ENCODE measurements at places on chromosomes 11 and 22. TPM values are rescaled to one million over a fixed set of nuclear protein-coding genes. Genes with fewer than 3 reads are reported as not detected.

PNPLA3 gene
- 1.5 TPM for total RNA-seq

TYR gene
- not detected for total RNA-seq

USP2 gene
- total RNA-seq = 65.8 TPM

DNA sequence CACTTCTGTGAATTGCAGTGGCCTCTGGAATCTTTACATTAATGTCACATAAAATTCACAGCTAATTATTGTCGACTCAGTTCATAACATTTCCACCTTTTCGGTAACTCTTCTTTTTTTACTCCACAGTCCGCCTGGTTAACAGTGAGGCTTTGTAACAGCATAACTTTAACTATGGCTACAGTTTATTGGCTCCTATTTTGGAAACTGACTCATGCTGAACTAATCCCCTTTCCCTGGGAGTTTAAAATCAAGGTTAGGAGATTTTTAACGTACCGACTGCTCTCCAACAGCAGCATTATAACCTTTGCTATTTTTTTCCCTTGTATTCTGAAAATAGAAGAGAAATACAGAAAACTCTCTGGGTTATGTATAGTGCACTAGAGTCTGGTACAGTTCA, 3.2 kb upstream of the POGLUT3 start:
- DNase-seq = no peak

GRCh38 chr11:77249427-77249826, 52.1 kb downstream of the GDPD4 start:
- DNase-seq = no peak

GRCh38 chr11:65552388-65552951, 5.7 kb downstream of the LTBP3 start:
- no peak for DNase-seq

DNA sequence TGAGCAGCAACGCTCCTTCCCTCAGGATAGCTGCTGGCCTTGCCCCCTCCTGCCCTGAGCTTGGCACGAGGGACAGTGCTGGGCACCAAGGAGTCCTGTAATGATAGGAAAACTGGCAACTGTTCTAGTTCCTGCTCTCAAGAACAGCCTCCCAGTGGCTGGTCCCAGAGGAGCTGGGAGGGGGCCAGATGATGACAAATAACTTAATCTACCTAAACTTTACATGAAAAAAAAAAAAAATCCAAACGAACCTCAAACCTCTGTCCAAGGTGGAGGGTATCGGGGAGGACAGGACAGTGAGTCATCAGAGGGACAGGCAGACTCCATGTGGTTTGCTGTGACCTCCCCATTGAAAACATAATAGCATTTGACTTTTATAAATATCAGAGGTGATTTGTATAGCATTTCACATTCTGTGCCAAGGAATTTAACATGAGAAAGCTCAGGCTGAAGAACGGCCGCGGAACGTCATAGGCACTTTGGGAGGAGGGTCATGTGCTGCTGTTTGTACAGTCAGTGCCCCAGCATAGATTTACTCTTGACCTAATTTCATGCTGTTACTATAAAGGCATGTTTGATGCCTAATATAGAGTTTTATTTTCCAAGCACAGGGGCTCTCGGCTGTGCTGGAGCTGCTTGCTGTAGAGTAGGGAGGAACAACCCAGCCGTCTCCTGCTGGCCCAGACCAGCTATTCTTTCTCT, 98.2 kb upstream of the NNMT start:
- DNase-seq = peak; percentile 76

- DNase-seq = no peak
Measured at GRCh38 chr11:77771135-77771534, 49.4 kb downstream of the RSF1 start.

- DNase-seq = no peak
Measured at GRCh38 chr11:59200423-59200746, 12.3 kb downstream of the MPEG1 start.

- DNase-seq = no peak
Measured at GRCh38 chr11:69335007-69335780, 41.2 kb downstream of the MYEOV start.

- no peak for DNase-seq
Measured at GRCh38 chr11:45141171-45141570, 5.3 kb upstream of the PRDM11 start.
